ENCODE measurements at places on chromosomes 13 and 19.

GRCh38 chr19:18226956-18227780 is 930 bp upstream of the PDE4C start:
- no peak for DNase-seq

- no peak for DNase-seq
Observed at GRCh38 chr19:45117671-45118070, 24.7 kb downstream of the PPP1R37 start.

DNA sequence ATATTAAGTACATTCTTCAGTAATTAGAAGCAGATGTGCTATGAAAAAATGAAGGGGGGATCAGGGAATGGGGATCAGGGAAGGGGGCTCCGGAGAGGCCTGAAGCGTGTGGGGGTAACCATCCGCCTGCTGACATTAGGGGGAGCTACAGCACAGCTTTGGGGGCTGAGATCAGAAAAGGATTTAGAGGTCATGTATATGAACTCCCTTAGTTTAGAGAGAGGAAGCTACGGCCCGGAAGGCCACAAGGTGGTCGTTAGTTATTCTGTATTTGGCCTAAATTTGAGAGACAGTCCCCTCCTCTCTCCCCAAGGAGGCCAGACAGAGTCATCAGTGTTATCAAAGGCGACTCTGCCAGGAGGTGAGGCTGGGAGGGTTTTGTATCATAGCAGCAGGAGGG is 99.0 kb downstream of the TM9SF2 start:
- DNase-seq = no peak

GRCh38 chr13:68535329-68535728 is 1305.2 kb upstream of the PCDH9 start:
- no peak for DNase-seq

GRCh38 chr13:105817498-105817897 is 718.0 kb downstream of the EFNB2 start:
- DNase-seq = no peak

- no peak for DNase-seq
Observed at GRCh38 chr13:22967669-22968068, 213.1 kb upstream of the SGCG start.

GRCh38 chr19:1162404-1163282 is 11.4 kb downstream of the SBNO2 start:
- no peak for DNase-seq
